ENCODE measurements at places on chromosomes 1 and 21.

DNA sequence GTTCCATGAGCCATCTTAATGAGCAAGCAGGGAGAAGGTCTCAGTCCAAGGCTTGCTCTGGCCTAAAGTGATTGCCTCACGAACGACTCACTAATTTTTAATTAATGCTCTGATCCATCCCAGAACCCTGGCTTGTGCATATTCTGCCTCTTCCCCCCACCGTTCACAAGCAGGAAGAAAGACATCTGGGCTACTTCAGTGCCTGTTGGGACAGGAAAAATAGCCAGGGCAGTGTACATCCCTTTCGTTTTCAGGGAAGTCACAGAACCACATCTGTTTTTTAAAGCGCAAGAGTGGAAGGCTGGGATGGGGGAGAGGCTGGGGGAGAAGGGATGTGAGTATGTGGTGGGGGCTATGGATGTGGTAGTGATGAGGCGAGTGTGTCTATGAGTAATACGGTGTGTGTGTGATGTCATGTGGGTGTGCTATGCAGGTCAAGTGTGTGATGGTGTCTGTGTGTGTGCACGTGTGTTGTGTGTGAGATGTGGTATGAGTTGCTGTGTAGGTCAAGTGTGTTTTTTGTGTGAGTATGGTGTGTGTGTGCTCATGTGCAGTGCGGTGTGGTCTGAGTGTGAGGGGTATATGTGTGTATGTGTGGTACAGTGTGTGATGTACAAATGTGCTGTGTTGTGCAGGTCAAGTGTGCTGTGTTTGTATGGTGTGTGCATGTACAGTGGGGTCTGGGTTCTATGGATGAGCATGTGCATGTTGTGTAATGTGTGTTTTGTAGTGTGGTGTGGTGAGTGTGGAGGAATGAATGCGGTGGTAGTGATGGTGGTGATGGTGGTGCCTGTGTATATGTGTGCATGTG lies 64.9 kb upstream of the SYT6 start:
- peak; percentile 29 for DNase-seq

DNA sequence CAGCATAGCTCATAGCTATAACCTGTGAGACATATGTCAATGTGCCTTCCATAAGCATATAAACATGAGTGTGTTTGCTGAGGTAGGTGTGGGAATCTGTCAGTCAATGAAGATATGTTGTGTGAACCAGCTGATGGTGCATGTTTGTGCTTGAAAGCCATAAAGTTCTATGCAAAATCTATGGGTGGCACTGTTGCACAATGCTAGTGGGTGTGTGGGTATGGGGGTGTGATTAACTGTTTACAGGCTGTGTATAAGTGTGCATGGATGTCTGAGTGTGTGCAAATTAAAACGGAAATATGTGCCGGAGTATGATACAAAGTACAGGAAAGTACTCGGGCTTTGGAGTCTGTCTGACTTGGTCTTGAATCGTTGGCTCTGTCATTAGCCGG lies 1.0 kb upstream of the ATP2B4 start:
- DNase-seq: no peak

DNA sequence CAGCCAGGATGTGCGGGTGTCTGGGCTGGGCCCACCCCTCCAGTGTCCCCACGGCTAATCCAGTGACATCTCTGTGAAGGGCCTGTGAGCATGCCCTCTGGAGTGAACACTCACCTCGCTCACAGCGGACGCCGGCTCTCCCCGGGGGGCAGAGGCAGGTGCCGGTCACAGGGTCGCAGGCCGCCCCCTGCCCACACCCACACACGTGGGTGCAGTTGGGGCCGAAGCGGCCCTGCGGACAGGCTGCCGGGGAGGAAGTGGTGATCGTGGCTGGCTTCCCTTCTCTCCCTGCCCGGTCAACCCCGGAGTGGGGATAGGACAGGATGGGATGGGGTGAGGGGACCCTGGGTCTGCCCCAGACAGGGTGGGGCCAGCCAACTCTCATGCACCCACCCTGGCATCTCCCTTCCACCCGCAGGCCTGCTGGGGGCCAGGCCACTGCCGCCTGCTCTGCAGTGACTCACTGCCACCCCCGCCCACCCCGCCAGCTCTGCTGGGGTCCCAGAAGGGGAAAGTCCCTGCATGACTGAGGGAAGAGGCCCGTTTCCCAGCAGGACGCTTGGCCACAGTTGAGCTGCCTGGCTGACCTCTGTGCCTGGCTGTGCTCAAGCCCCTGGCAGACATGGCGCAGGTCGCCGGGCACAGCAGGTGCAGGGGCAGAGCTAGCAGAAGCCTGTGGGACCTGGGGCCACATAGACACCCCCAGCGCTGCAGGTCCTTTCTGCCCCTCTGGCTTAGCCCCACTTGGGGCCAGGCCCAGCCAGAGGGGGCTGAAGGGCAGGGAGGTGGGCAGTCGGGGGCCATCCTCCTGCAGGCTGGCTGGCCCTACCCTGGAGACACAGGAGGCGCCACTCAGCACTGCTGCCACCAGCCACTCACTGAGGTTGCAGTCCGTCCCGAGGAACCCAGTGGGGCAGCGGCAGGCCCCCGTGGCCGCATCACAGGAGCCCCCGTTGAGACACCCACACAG lies 41.6 kb downstream of the ARHGEF16 start:
- no peak for DNase-seq

DNA sequence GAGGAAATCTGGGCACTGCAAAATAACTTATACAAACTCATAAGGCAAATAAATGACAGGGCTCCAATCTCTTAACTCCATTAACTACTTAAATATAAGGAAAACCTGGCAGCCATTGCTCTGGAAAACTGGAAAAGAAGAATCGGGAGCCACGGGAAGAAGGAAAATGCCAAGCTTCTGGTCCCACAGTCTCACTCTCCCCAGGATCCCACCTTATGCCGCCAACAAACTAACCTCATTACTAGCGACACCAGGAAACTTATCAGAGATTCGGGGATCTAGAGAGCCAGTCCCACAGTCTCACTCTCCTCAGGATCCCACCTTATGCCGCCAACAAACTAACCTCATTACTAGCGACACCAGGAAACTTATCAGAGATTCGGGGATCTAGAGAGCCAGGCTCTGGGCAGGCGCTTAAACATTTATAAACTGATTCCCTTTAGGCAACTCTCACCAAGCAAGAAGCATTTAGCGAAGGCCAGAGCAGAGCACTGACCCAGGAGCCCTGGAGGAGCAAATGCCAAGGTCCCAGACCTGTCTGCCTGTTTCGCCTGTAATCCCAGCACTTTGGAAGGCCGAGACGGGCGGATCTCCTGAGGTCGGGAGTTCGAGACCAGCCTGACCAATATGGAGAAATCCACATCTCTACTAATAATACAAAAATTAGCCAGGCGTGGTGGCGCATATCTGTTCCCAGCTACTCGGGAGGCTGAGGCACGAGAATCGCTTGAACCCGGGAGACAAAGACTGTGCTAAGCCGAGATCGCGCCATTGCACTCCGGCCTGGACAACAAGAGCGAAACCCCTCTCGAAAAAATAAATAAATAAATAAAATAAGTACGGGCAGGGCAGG lies 720 bp downstream of the PSMB2 start:
- no peak for DNase-seq

- no peak for DNase-seq
Observed at GRCh38 chr1:93899543-93900207, 9.6 kb downstream of the GCLM start.

GRCh38 chr1:53476579-53476978 lies 17.4 kb downstream of the DMRTB1 start:
- DNase-seq: no peak

GRCh38 chr1:154272999-154273563 lies 652 bp downstream of the HAX1 start:
- no peak for DNase-seq

DNA sequence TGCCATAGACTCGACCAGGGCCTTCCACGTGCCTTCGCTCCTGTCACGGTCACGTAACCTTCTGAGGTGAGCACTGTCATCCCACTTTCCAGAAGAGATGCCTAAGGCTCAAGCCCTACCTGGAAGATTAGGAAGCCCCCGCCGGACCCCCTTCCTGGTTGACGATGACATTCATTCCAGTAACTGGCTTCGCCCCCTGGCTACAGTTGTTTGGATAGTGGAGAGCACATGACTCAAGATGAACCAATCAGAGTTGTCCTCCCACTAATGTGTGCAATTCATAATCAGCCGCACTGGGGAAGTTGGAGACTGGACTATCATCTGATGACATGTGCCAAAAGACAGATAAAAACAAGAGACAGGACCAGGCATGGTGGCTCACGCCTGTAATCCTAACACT lies 104.0 kb upstream of the GJB5 start:
- DNase-seq: no peak

DNA sequence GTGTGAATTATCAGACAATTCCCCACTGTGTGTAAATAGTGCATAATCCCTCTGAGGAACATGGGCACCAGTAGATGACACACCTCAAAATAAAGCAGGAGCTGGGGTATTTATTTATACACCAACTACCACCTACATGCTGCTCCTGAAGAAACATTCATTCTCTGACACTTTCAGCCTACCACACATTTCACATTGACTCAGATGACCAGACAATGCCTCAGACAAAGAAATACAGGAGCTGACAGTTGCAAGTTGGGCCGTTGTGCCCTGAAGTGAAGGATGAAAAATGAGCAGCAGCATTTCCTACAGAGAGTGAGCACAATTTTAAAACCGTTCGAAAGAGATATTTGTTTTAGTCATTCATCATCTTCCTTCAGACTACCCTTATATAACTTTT lies 63.2 kb downstream of the RGS2 start:
- no peak for DNase-seq

DNA sequence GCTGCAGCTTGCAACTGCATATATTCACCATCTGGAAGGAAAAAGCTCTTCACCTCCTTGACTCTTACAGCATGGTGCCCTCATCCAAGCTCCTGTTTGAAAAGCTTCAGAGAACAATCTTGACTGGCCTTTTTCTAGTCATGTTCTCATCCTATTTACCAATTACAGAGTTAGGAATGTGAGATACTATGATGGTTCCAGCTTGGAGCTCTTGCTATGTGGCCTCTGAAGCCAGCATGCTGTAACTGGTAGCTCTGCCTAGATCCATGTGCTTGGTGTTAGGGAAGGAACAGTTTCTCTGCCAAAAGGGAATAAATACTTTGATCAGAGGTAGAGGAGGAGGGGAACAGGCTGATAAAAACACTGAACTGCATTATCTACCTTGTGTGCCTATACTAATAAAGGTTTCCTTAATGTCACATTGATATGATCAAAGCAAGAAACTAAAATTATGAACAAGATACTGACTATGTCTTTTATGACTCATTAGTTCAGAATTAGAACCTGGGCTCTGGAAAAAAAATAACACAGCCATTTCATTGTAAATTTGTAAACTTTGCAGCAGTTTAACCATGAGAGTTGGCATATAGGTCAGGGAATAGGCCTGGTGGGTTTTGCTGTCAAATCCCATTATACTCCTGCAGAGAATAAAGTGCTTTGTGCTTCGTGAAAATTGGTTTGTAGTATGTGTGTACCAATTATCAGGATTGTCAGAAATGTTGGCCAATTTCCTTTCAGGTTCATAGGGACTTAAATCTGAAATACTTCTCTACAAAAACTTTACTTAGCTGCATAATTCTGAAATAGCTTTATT lies 92.7 kb downstream of the LEPR start:
- DNase-seq: no peak

- DNase-seq: no peak
Observed at GRCh38 chr1:23288201-23288600, 55.9 kb downstream of the HNRNPR start.

GRCh38 chr1:184393962-184394361 lies 7.1 kb downstream of the C1orf21 start:
- DNase-seq: peak; percentile 15

GRCh38 chr1:181159451-181160140 lies 71.1 kb downstream of the IER5 start:
- peak; percentile 13 for DNase-seq

DNA sequence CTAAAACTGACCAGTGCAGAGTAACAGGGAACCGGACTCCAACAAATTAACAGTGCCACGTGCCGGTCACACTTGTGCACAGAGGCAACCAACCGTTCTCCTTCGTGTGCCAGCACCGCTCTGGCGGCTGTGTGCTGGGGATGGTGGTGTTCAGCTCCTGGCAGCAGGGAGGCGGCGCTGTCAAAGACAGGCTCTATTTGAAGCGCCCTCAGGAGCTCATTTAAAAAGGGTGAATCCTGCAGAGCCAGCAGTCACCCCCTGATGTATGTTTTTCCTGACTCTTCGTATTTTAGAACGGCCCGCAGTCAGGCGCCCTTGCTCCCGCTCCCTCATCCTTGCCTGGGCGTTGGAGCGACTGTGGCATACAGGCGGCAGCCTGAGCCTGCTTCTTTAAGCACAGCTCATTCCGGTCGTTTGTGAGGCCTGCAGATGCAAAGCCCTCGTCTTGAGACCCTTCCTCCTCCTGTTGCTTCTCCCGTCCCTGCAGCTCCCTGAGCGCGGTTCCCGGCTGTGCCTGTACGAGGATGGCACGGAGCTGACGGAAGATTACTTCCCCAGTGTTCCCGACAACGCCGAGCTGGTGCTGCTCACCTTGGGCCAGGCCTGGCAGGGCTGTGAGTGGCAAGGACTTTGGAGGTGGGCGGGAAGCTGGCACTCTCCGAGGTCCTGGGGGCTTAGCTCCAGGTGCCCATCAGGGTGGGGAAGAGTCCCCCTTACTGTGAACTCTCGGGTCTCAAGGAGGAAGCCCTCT lies 1.1 kb downstream of the DFFB start:
- peak; percentile 34 for DNase-seq

DNA sequence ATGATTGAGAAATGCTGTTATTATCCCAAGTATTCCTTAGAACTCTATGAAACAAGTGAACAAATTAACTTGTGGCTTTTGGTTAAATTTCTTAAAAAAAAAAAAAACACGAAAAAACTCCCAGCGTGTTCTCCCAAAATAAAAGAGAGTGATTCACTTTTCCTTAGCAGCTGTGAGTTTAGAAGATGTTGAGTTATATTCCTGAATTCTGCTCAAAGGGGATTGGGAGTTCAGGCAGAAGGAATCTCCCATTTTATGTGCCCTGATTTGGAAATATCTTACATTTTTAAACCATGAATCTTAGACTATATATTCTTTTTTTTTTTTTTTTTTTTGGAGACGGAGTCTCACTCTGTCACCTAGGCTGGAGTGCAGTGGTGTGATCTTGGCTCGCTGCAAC lies 34.3 kb downstream of the SMG7 start:
- peak; percentile 48 for DNase-seq

DNA sequence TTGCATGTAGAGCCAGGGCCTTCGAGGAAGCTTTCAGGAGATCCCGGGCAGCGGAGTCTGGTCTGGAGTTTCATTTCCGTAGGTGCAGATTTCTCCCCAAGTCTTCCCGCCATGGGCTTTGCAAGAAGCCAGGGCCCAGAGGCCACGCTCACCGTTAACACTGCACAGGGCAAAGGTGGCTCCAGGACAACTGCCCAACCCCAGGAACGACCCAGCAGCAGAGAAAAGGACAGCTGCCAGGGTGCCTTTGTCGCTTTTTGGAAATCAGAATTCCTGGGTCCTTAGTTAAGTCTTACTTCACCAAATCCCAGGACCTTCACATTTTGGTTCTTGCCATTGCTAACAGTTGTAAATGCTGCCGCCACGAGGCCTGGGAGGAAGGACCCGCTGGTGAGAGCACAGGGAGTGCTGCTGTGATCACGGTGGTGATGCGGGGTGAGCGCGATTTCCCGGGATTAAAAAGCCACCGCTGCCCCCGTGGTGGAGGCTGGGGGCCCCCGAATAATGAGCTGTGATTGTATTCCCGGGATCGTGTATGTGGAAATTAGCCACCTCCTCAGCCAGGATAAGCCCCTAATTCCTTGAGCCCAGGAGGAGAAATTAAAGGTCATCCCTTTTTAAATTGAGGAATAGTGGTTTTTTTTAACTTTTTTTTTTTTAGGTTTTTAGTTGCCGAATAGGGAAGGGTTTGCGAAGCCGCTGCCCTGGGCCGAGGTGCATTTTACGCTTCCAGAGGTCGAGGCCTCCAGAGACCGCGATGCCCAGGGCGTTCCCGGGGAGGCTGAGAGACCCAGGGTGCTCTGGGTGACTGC lies 8.2 kb downstream of the SIM2 start:
- DNase-seq: peak; percentile 41
